Osteoblast (primary cell): ENCODE measurements at places on chromosomes 16 and 17.

GRCh38 chr17:32269377-32269776 is 3.7 kb downstream of the RHBDL3 start:
- peak; percentile 57 for DNase-seq

- DNase-seq, result peak; percentile 89
Observed at GRCh38 chr16:83187405-83187804, 560.6 kb downstream of the CDH13 start.

GRCh38 chr16:1791943-1792812 is 1.3 kb downstream of the IGFALS start:
- DNase-seq, result peak; percentile 81

DNA sequence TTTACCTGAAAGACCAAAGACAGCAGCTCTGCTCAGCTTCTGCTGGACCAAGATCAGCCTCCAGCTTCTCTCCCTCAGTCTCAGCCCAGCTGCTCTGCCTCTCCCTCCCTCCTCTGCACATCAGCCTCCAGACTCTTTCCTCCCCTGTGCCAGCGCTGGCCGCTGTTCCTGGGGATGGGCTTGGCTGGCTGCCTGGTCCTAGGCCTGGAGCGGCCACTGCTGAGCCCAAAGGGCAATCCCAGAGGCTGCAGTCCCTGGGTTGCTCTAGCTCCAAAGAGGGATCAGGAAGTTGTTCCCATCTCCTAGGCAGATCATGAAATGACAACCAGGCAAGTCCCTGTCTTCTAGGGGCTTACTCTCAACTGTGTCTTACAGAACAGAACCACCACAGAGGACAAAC is 31.3 kb downstream of the DCUN1D3 start:
- peak; percentile 68 for DNase-seq

GRCh38 chr16:70757183-70757582 is 43.8 kb downstream of the VAC14 start:
- DNase-seq, result no peak

GRCh38 chr16:78638371-78638770 is 538.9 kb downstream of the WWOX start:
- DNase-seq, result no peak

DNA sequence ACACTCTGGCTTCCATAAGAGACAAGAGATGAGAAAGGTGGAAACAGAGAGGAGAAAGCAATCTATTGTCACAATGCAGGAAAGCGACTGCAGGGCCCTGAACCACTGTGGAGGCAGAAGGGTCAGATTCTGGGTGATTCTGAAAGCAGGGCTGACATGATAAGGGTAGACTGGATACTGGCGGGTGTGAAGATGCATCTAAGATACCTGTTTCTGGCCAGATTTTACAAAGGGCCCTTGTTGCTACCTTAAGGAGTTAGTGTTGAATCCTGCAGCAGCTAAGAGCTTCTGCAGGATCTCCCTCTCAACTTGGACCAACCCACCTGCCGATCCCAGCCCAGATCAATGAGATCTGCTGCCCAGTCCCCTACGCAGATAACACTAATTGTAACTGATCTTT is 6.1 kb upstream of the MEFV start:
- no peak for DNase-seq

GRCh38 chr16:24844101-24845030 is 1.4 kb upstream of the SLC5A11 start:
- peak; percentile 47 for DNase-seq

- DNase-seq, result no peak
Observed at GRCh38 chr16:56324406-56324805, 100.9 kb downstream of the AMFR start.

- DNase-seq, result peak; percentile 29
Observed at GRCh38 chr16:79229361-79229760, 371.2 kb downstream of the MAF start.

DNA sequence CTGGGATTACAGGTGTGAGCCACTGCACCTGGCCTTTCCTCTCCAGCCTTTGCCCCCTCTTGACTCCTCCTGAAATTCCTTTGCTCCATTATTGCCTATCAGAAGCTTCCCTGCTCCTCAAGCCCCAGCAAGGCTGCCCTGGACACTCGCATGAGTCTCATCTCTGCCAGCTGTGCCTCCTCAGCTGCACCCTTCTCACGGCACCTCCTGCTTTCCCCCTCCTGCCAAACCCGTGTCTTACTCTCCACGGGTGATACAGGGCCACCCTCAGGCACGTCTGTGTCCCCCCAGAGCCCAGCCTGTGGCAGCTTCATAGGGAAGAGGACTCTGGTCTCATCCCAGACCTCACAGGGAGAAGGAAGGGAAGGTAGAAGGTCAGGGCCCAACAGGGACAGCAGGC is 15.4 kb downstream of the G6PC3 start:
- DNase-seq, result no peak

DNA sequence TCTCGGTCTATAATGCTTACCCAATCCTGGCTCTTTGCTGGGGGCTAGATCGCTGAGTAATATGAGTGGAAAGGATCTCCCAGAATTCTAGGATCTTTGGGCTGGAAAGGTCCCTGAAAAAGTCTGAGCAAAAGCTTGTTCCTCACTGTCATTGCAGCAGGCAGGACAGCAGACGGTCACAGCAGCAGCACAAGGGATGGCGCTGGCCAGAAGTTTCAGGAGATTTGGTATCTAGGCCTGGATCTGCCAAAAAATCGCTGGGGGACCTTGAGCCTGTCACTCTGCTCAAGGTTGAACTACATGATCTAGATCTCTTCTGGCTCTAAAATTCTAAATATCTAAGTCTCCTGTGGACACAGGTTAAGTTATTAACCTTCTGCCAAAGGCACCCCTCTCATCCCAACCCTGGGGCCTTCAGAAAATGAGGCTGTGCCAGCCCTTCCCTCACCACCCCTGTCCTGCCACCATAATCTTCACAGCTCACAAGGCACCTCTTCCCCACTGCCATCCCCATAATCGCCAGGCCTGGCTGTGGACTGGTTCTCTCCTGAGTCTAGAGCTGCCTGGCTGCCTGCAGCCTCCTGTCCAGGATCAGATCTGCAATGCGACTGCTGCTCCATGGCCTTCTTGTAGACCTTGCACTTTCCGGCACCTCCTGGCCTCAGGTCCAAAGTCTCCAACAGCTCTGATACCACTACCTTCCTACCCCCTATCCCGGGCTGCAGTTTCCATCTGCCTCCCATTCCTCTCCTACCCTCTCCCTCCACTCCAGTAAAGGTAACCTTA is 10.2 kb downstream of the MYO18A start:
- peak; percentile 53 for DNase-seq

DNA sequence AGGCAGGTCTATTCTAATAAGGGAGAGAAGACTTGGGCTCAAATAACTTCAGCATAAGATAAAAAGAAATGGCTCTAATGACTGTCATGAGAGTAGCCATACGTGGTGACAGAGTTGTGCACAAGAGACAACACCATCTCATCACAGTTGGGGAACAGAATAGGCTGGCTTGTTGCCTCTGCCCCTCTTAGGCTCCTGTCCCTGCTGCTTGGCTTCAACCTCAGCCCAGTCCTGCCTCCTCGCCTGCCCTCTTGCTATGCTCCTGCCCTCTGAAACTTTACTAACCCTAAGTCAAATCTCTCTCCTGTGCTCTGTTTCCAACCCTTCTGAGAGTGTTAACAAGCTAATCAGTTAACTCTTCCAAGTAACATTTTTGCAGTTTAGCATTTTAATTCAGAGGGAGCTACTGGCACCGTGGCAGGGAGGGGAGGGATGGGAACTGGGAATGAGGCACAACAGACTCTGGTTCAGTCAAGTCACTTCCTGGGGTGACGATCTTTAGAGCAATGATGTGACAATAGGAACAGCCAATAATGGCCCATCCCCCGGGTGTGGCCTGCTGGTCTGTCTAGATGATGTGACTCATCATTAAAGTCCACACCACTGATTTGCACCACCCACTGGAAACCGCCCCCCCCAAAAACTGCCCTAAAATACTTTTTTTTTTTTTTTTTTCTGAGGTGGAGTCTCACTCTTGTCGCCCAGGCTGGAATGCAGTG is 35.5 kb downstream of the DNAH17 start:
- peak; percentile 79 for DNase-seq

DNA sequence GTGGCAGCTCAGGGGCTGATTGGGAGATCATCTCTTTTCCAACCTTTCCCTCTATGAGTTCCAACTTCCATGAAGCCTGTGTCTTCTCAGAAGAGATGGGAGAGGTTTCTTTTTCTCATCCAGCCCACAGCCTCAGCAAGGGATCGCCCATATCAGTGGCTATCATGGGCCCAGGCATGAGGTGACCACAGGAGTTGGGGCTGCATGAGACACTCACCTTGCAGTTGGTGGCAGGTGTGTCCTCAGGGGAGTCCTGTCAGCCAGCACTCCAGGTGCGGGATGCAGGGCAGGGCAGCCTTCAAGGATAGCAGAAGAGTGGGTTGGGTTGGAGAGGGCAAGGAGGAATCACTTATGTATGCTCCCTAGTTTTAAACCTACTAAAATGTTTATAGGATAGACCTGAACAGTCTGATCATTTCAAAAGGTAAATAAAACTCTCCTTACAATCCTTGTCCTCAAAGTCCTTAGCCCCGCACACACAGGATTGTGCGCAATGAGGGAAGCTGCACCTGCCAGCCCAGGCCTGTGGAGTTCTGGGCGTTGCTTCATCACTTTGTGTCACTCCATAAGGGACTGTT is 811.1 kb downstream of the KCNJ18 start:
- no peak for DNase-seq
